ENCODE measurements at places on chromosomes 12 and 14.

- no peak for DNase-seq
Observed at GRCh38 chr12:84889818-84890217, 22.8 kb downstream of the SLC6A15 start.

DNA sequence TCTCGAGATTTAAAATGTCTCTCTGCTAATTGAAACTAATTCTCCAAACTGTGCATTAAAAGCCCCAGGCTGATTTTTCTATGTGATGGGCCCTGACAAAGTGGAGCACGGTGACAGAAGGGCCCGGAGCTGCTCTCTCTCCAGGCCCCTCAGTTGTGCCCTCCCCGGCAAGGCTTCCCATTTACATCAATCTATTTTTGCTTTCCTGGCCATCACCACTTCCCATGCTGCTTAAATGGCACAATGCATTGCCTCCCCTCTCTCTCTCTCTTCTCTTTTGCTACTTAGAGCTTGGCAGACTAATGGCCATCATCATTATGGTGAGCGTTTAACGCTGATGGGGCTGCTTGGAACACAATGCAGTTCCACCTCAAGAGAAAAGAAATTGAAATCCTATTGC is 270.7 kb upstream of the DIO3 start:
- DNase-seq, result no peak

GRCh38 chr14:24113379-24113800 is 1.2 kb upstream of the DCAF11 start:
- no peak for DNase-seq

DNA sequence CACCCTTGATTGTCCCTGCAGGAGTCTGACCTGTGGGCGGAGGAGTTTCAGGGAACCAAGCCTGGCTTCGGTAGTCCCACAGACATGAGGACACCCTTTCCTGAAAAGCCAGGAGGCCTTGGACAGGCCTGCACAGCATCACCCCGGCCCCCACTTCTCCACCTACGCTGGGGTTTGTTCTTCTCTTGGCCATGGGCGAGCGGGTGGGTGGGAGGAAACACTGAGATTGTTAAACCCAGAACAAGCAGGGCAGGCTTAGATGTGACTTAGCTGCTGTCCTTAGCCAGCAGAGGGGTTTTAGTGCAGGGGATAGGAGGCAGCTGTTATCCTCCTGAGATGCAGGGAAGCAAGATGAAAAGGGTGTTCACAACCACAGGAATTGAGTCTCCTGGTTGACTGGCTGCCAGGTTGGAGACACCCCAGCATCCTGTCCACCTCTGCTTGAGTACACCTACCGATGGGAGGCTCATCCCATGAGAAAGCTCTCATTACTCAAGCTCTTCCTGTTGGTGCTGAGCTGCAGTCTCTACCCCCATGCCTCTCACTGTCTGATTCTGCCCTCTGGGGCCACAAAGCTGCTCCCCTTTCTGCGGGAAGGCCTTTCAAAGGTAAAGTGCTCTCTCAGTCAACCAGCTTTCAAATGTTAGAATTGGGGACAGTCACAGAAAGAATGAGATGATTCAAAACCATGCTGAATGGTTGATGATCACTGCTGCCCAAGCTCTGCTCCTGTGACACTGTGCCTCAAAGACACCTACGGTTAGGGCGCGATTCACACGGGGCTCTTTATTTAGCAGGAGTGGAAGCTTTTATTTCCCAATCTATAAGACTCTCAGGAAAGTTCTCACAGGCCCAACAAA is 86.3 kb downstream of the IRF2BPL start:
- no peak for DNase-seq

DNA sequence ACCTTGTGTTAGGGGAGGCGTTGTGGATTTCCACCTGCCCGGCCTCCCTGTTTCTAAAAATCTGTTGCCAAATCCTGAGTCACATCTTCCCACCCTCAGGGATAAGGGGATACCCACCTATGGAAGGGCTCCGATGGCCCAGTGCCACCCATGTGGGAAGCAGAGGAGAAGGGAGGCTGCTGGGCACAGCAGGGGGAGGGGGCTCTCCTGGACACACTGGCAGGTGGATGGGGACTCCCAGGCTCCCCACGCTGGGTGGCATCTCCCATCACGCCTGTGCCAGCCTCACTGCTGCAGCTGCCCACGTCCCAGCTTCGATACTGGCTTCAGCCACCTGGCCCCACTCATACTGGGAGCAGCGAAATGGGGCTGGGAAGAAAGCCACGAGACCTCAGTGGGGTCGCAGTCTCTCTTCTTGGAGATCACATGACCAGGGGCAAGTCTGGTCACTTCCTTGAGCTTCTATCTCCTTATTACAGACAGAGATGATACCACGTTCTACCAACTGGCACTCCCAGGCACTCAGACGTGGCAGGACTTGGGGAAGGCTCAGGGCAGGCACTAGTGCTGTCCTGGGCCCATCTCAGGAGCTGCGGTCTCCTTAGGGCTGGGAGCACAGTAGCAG is 72.2 kb downstream of the PITPNM2 start:
- no peak for DNase-seq

Data from putamen (tissue), 1 donor.